ENCODE measurements at places on chromosomes 6 and 20.
A peak's percentile ranks its signal among the peaks of the same experiment; 100 is the strongest.

DNA sequence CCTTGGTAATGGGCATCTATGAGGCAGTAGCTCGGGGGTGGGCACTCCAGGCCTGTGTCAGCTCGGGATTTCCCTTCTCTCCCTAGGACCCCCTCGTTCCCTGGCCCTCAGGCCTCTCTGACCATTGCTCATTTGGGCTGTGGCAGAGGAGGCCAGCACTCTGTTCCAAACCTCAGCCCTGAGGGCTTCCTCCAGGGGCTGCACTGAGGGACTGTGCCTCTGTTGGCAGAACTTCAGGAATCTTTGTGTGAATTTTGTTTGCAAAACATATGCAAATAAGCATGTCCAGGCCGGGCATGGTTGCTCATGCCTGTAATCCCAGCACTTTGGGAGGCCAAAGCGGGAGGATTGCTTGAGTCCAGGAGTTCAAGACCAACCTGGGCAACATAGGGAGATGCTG lies 11.0 kb downstream of the PACSIN1 start:
- no peak for DNase-seq

GRCh38 chr6:159727717-159728445 lies 575 bp downstream of the WTAP start:
- no peak for DNase-seq

GRCh38 chr20:48760403-48760983 lies 67.3 kb downstream of the PREX1 start:
- peak; percentile 69 for DNase-seq

DNA sequence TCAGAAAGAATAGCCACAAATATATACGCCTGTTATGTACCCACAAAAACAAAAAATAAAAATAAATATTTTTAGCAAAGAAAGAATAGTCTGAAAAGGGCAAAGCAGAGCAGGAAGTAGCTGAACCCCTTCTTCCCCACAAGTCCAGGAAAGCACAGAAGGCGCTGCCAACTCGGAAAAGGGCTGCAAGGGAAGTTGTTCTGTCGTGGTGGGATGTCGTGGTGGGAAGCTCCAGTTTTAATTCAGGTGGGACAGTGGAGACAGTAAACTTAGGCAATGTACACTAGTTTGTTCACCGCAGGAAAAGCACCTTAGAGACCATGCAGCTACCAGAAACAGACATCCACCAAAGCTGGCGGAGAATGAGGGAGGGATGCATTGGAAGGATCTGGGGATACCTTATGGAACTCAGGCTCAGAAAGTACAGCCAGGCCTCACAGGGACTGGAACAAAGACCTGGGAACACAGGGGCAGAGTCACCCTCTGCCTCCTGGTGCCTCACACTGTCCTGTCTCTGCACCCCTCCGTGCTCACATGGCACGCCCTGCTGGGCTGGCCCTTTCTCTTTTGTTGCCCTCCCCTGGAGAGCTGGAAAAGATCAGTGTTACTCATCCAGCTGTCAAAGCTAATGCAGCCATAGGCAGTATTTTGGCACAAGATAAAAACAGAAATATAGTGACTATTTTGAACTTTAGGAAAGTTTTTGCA lies 3.3 kb upstream of the APMAP start:
- no peak for DNase-seq

DNA sequence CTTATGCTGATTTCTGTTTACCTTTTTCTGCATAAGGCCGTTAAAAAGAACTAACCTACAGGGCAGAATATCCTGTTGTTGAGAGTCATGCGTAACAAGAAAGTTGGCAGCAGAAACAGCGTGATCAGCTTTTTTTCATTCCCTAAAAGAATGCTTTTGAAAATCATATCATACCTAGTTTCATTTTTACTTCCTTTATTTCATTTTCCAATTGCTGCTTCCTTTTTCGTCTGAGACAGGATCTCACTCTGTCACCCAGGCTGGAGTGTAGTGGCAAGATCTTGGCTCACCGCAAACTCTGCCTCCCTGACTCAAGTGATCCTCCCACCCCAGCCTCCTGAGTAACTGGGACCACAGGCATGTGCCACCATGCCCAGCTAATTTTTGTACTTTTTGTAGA lies 4.1 kb downstream of the CALHM6 start:
- DNase-seq, result peak; percentile 39

GRCh38 chr20:14617123-14617522 lies 279.7 kb upstream of the FLRT3 start:
- DNase-seq, result no peak

- no peak for DNase-seq
Measured at GRCh38 chr6:108710551-108710950, 137.7 kb upstream of the ARMC2 start.

DNA sequence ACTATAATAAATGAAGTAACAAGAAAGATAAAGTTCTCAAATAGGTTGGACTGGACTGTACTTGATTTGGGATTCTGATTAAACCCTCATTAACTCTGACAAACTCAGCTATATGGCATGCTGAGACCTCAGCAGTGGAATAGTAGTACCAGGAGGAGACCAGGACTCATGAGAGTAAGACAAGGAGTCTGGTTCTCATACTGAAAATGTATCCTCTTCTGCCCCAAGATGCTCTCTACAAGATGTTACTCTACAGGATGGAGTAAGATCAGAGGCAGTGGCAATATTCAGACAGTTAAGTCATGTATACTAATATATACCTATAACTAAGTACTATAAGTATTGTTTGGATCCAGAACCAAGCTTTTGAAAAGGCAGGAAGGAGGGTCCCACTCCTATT lies 31.9 kb upstream of the SYNCRIP start:
- no peak for DNase-seq

DNA sequence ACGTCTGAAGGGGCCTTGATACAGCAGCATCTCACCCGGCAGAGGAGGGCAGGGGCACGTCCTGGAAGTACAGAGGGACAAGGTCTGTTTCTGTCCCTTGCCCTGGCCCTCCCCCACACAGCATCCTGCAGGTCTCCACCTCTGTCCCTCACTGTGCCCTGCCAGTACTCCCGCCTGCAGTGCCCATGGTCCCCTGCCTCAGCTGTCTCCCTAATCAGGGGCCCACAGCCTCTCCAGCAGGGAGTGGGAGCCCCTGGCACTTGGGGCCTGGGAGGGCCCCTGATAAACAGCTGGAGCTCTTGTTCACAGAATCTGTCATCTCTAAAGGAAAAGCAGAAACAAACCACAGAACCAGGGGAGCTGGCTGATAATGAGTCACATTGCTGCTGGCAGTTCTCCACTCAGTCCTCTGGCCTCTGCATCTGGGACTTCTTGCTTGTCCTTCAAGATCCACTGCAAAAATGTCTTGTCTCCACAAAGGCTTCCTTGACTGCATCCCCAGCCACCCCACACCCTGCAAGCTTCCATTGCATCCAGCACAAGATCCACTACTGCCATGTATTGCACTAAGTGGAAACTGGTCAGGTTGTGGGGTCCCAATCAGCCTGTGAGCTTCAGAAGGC lies 33.2 kb upstream of the TAF8 start:
- no peak for DNase-seq

DNA sequence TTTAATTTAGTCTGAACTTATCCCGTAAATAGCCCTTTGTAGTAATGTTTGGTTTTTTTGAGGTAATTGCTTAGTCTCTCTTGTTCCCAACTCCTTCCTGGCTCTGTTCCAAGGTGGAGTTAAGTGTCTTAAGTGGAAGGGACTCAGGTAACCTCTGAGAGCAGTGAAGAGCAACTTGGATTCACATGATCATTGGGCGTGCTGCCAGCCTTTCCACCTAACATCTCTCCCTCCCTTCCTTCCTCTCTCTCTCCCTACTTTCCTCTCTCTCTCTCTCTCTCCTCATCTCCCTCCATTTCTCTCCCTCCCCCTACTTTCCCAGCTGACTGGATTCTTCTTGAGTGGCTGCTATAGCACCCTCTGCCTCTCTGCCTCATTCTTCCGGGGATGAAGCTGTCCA lies 232.9 kb upstream of the SASH1 start:
- no peak for DNase-seq

DNA sequence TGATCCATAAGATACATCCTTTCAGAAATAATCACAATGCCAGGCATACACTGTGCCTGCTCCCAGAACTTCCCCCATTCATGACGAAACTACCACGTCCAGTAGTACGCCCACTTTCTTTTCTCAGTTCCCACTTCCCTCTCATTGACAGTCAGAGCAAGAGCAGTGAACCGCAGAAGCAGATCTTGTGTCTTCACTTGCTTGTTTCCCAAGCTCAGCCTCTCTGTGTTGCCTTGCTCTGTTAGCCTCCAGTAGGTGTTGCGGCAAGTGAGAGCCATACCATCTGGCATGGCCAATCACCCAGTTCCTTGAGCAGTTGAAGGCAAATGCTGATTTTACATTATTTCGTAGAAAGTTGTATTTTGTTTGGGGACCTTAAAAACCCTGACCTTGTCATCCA lies 11.7 kb downstream of the UST start:
- peak; percentile 23 for DNase-seq

DNA sequence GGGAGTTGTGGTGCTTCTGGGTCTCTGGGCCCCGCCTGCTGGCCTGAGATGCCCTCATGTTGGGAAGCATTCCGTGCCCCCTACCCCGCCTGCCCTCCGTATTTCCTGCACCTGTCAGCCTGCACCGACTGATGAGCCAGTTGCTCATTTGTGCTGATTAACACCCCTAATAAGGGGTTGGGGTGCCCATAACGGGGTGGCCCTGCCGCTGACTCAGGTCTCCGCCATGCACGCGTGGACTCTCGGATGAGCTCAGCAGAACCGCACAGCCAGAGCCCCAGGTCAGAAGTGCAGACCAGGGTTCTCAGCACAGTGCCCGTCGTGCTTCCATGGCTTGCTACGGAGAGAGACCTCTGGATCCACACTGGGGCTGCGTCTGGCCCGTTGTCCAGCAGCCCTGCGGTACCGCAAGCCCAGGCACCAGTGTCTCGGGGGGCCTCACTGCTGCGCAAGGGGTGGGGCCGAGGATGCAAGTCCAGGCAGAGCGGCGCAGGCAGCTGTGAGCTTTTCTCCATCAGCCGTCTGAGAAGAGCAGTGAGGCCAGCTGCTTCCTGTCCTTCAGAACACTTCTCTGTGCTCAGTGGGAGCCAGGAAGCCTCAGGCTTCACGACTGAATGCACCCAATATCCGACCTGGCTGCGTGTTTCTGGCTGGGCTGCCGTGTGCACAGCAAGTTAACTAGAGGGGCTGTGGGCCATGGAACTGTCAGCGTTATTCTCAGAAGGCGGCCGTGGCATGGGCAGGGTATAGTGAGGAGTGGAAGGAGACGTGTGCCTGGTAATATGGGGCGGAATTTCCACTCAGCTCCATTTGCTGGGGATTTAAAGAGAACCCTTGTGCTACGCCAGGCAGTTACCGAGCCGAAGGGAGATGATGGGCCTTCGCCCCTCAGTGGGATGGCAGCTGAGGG lies 18.6 kb downstream of the MTG2 start:
- DNase-seq, result no peak

DNA sequence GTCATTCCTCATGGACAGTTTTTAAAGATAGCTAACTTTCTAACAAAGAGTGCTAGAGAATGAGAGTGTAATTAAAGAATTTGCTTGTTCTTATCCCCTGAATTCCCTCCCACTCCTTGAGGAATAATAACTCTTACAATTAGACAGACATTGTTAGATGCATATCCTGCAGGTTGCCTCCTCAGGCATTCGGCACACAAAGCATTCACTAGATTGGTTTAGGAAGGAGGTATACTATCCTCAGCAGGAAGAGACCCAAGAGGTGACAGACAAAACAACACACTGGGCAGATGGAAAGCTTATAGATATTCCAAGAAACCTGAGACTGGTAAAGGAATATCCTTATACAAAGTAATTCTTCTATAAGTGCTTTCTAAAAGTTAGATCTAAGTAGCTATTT lies 109.1 kb upstream of the FAM184A start:
- DNase-seq, result no peak

DNA sequence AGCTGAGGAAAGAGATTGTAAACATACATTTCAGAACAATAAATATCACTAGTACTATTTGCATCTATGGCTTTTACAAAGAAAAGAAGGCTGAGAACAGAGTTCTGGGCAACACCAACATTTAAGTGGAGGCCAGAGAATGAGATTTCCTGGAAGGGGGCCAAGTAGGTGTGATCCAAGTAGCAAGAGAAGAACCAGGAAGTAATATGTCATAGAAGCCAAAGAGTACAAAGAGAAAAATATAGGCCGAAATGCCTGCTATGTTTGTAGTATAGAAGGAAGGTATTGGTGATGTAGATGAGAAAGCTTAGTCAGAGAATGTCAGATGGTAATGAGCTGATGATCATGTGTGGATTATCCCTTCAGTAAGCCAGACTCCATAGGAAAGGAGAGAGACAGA lies 94.5 kb downstream of the PERP start:
- no peak for DNase-seq

DNA sequence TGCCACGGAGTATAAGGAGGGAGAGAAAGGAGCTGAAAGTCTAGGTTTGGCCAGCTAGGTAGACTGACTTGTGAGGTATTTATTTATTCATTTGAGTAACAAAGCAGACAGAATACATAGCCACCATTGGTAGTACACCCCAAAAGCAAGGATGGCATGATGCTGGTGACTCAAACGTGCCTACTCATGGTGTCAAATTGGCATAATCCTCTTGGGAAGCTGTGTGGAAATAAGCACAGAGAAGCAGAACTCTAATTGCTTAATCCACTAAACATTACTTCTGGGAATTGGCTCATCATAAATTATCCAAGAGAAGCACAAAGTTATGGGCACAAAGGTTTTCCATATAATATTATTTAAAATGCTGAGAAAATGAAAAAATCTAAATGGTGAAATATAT lies 2.5 kb downstream of the DEFB132 start:
- no peak for DNase-seq

GRCh38 chr6:5450073-5450472 lies 188.8 kb downstream of the FARS2 start:
- no peak for DNase-seq

DNA sequence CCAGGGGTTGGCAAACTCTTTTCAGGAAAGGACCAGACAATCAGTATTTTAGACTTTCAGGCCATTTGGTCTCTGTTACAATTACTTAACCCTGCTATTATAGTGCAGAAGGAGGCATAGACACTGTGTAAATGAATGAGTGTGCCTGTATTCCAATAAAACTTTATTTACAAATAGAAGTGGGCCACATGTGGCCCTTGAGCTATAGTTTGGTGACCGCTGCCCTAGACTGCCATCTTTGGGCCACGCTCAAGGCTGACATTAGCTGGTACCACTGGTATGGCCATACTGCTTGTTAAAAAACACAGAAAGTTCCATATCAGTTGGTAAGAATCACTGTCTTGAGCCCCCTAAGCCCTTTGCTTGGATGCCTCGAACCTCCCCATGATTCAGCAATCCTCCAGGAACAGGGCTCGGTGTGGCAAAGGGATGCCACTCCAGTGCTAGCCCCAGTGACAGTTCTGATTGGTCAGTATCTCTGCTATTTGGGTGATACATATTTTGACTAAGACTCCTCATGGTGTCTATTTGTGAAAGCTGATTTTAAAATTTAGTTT lies 23.3 kb upstream of the SNRNP48 start:
- DNase-seq, result no peak

DNA sequence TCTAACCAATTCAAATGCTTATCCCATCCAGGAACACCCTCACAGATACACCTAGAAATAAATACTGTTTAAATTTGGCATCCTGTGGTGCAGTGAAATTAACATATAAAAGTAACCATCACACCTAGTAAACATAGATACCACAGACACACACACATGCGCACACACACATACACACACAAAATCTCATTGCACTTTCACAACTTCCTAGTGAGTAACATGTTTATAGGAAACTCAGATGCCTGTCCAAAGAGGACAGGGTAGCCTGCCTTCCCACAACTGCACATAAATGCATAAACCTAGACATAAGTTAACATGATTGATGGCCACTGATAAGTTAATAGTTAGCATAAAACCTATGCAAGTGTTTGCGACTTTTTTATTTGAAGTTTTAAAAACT lies 56.8 kb downstream of the LRRC1 start:
- DNase-seq, result no peak
